ENCODE measurements at places on chromosomes 2 and 18.

GRCh38 chr2:159516241-159516758 lies 100.0 kb downstream of the BAZ2B start:
- DNase-seq, result no peak

GRCh38 chr2:28991460-28991859 lies 10.4 kb downstream of the TOGARAM2 start:
- no peak for DNase-seq

DNA sequence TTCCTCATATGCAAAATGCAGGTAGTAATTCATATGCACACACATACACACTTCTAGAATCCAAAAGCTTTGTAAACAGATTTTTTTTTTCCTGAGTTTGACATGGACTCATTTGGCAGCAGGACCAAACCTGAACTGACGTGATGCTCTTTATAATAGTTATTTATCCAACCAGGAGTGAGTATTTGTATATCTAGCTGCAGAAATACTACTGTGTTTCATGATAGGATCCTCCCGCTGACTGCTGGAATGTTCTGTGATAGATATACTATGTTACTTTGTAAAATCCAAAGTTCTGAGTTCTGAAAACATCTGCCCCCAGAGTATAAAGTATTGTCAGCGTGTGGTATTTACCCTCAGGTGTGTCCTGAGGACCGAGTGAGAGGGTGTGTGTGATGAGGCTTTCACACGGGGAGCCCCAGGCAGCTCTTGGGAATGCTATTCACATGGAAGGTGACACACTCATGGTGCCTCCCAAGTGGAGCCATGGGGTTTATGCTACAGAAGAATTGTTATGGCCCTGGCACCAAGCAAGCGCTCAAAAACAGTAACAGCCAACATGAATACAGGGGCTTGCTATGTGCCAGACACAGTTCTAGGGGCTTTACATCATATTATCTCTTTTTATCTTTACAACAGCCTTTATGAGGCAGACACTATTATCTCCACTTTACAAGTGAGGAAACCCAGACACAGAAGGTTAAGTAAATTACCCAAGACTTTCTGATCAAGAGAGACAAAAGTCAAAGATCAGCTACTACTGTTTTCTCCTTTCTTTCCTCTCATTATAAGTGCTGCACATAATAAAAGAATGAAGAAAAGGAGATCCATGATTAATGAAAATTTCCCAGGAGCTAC lies 16.7 kb upstream of the TXNDC2 start:
- DNase-seq, result no peak

GRCh38 chr2:101952551-101952950 lies 39.2 kb upstream of the IL1R2 start:
- no peak for DNase-seq

DNA sequence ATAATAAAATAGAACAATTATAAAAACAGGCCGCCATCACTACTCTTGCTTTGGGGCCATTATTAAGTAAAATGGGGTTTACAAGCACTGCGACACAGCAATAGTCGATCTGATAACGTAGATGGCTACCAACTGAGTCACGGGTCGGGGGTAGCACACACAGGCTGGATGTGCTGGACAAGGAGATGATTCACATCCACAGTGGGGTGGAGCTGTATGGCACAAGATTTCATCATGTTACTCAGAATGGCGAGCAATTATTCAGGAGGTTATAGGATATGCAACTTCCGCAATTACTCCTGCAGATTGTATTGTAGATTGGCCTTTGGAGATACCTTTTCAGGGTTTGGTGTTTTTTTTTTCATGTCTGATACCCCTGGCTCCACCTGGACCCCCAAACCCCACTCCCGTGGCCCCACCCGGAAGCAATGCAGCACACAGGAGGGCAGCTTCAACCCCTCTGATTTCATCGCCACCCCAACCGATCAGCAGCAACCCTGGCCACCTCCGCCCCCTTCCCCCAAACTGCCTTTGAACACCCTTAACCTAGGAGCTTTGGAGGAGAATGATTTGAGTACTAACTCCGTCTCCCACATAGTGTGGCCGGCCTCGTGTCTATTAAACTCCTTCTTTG lies 21.4 kb upstream of the MLPH start:
- DNase-seq, result no peak

All from GOT3 (cell line).